Neural crest cell (in vitro differentiated cells): ENCODE measurements at places on chromosomes 4 and X.
A peak's percentile ranks its signal among the peaks of the same experiment; 100 is the strongest.

GRCh38 chrX:150696331-150696730, 3.1 kb downstream of the MTMR1 start:
- no peak for DNase-seq

DNA sequence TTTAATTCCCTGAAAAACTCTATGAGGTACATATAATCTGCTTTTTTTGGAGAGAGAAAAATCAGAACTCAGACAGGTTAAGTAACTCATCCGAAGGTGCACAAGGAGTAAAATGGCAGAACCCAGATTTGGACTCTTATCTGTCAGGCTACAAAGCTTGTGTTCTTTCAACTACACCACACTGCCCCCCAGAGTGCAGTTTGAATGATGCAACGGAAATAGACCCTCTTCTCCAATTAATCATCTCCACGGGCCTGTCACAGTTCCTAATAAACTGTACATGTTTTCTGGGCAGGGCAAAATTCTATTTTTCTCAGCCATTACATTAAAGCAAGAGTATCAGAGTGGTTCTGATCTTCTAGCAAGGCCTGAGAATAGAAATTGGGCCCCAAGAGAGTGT, 35.3 kb upstream of the DCX start:
- peak; percentile 54 for DNase-seq

- DNase-seq: peak; percentile 17
Observed at GRCh38 chrX:47217121-47217851, 1.2 kb upstream of the CDK16 start.

- DNase-seq: no peak
Observed at GRCh38 chr4:102586644-102587021, 85.5 kb downstream of the NFKB1 start.

DNA sequence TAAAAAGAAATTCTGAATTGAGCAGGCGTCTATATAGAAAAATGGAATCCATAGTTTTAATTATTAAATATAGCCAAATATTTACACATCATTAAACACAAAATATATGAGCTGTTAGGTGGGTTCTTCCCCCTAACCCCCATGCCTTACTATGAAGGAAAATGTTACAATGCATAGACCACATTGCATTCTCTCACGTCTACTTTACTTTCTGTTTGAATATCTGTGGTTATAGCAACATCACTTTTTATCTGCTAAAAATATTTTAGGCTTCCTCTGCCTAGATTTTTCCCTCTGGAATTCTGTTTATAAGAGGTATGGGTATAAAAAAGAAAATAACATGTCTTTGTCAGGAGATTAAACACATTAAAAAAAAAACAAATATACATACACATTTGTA, 73.1 kb downstream of the MAML3 start:
- DNase-seq: no peak

DNA sequence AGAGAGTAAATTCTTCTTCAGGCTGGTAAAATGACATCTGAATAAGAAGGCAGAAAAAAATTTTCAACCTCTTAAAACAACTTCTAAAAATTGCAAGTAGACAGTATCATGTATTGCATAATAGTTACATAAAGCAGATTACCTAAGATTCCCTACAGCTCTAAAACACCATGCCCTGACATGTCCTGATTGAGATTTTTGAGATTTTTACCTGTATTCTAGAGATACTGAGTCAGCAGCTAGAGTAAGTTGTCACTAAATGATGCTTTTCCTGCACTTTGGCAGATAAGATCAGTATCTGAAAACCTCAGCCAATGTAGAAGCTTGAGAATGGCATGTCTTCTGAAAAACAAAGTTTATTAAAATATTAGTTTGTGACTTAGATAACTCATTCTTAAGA, 713.6 kb downstream of the CCSER1 start:
- DNase-seq: no peak

DNA sequence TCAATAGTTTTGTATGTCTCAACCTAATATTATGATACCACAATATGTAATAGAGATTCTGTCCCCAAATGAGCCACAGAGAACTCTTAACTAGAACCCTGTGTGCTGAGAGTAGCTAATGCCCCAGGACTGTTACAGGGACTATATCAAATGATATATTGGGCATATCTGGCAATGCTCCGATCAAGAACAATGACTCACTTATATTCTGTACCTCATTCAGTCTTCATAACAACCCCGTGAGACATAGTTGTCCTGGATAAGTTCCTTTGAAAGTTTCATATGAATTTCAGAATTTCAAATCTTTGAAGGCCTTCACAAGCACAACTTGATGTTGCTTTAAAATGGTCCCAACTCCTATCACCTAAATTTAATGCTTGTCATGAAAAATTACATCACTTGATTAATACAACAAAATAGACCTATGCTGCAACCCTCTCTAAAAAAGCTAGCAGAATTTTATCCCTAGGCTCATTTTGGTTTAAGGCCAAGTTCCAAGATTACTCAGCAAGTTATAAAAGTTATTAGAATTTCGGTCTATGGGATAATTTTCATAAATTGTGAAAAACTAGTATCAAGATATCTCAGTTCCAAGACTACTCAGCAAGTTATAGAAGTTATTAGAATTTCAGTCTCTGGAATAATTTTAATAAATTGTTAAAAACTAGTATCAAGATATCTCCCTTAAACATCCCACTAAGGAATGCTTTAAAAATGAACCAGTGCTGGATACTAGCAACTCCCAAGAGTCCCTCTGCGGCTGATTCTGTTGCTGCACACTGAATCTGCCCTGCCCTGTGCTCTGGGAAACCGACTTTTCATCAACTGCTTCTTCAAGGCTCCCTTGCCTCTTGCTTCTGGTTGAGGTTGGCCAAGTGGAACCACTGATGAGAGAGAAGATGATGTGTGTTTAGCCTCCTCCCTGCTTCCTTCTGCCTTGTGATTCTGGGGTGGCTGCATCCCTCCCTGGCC, 6.0 kb upstream of the ANXA3 start:
- no peak for DNase-seq

DNA sequence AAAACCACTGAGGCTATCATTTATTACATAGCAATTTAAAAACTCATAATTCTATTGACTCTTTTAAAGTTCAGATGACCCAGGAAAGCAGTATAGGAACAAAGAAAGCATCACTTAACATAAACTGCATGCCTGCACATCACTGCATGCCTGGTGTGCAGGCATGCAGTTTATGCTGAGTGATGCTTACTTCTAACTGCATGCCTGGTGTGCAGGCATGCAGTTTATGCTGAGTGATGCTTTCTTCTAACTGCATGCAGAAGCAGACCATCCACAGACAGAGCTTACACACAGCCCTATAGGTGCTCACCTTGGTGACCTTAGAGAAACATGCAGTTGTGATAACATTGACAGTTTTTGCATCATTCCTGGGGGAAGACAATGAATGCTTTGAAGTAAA, 17.0 kb downstream of the SDAD1 start:
- DNase-seq: no peak

DNA sequence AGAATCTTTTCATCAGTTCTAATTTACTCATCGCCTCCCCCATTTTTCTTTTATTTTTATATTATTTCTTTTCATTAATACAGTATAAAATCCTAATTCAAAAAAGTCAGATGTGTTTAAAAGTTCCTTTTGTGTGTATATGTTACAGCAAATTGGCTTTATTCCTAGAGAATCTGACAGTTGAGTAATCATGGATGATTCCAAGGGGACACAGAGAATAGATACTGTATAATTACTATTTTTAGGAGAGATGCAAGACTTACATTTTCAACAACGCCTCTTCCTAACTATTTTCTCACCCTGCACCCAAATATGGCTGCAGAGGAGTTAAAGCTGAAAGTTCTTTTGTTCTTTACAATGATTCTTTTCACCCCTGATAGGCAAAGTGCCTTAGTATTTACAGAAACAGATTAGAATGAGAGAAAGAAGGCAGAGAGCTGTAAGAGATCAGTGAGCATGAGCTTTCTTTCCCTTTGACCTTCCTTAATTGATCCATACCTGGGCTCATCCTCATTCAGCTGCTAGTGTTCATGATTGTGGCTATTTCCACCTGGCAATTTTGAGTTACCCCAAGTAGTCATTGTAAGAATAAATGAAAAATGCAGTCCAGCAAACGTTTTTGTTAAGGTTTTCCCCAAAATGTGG, 210.8 kb downstream of the SLC4A4 start:
- DNase-seq: no peak

DNA sequence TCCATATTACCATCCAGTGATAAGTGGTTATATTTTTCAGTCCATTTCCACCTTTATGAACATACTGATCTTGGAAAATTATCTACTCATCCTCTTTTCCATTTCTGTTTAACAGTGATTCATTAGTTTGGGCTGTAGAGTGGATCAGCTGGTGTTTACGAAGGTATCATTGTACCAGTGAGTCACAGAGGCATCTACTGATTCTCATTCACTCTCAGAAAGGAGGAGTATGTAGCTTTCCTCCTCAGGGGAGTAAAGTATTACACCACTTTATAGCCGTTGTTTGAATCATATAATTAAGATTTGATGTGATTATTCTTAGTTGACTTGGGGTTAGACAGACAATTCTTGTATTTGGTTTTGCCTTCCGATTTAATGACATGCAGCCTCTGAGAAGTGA, 74.7 kb downstream of the GALNT7 start:
- no peak for DNase-seq

DNA sequence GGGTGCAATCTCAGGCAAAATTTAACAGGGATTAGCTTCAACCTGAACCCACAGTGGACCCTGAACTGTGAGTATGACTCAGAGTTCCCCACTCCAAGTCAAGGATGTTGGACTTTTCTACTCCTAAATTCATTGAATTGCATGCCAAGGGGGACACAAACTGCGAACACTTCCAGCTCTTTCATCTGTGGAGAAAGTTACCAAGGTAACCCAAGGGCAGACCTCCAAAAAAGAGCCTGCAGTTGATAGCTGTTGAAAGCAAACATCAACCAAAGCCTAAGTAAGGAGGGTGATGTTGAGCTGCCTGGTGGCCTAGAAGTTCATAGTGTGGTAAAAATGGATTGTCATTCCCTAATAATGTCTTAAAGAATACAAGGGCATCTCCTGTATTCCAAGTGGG, 1242.9 kb downstream of the C4orf33 start:
- no peak for DNase-seq

DNA sequence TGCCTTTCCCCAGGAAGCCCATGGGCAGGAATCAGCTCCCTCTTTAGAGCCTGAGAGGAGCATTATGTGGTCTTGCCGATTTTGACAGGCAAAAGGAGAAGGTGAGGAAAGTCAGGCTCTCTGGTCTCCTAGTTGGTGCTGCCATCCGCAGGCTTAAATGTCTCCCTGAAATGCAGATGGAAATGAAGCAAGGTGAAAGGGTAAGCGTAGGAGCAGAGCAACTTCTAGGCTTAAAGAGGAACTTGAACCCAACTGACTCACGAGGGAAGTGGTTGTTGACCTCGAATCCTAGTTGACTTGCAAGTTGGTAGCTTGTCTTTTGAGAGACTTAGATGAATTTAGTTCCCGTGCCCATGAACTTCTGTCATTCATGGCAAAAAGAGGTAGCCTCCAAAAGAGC, 205.9 kb downstream of the PTTG2 start:
- DNase-seq: no peak

- no peak for DNase-seq
Observed at GRCh38 chr4:59175617-59176016, 2024.5 kb upstream of the ADGRL3 start.

GRCh38 chrX:106935175-106935574, 15.0 kb downstream of the CLDN2 start:
- DNase-seq: no peak

GRCh38 chr4:153936121-153936520, 147.2 kb upstream of the SFRP2 start:
- no peak for DNase-seq

DNA sequence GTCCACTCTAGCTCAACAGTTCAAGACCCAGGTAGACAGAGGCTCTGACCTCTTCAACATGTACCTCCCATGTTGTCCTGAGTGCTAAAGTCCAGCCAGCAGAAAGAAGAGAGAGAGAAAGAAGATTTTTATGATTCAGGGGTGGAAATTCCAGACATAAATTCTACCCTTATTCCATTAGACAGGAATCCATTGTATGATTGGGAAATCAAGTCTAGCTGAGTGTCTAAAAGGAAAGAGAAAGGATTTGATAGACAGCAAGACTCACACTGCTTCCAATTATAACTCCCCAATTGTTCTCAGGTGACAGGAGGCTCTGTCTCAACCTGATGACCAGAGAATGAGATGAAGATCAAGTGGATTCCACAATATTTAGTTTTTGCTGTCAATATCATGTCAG, 27.9 kb upstream of the PGM2 start:
- no peak for DNase-seq

DNA sequence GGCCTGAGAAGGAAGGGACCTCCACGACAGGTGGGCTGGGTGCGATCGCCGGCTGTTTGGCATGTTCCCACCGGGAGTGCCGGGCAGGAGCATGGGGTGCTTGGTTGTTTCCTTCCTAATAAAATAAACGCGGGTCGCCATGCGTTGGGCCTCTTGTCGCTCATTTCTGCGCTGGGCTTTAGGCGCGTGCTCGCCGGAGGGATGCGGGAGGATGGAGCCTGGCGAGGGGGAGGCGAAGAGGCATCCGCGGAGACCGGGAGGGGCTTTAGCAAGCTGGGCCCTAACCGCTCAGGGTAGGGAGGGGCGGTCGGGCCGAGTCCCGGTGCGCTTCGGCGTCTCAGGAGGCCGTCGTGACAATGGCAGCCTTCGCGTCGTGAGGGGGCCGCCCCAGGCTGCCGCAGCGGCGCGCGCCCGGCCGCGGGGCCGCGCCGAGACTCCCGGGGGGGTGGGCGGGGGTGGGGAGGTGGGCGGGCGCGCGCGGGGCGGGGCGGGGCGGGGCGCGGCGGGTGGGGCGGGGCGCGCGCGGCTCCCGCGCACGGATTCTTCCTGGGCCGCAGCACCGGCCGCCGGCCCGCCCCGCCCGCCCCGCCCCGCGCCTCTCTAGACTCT, 476 bp upstream of the GDI1 start:
- DNase-seq: no peak

GRCh38 chr4:14111730-14112181, 484.2 kb upstream of the BOD1L1 start:
- DNase-seq: no peak

- no peak for DNase-seq
Observed at GRCh38 chrX:11351375-11352295, 58.4 kb downstream of the AMELX start.

GRCh38 chr4:185036842-185037241, 18.6 kb downstream of the HELT start:
- no peak for DNase-seq

DNA sequence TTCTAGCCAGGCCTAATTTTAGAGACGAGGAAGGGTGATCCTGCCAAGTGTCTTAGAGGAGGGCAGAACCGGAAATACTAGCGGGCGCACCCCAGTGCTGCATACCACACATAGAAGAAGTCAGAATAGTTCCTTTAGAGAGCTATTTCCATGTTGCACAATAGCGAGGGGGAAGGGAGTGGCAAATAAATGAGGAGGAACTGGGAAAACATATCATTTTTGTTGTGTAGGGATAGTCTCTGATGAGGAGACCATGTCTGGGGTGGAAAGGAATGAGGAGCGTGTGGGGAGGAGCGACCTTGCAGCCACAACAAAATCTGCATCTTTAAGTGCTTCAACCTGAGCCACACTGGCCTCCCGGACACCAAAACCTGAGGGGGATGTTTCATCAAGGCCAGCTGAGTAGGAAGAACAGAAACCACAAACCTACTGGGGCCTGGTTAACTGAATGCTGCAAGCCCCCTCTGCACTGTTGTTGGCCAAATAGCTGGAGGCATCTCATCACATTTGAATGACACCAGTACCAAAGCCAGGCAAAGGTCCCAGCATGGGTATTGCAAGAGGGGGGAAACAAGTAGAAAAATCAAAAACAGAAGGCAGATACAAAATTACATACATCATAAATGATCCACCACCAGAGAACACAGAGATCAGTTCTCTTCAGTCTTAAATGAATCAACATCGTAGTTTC, 26.7 kb upstream of the C1QTNF7 start:
- DNase-seq: no peak

- no peak for DNase-seq
Observed at GRCh38 chr4:140117947-140118346, 36.0 kb downstream of the MAML3 start.
